Renal pelvis (tissue), 12 donors: ENCODE measurements at places on chromosomes 1 and 21.

- no peak for DNase-seq
Measured at GRCh38 chr1:21657456-21658190, 11.5 kb downstream of the RAP1GAP start.

GRCh38 chr1:26542771-26543451, 13.3 kb downstream of the RPS6KA1 start:
- DNase-seq = no peak

DNA sequence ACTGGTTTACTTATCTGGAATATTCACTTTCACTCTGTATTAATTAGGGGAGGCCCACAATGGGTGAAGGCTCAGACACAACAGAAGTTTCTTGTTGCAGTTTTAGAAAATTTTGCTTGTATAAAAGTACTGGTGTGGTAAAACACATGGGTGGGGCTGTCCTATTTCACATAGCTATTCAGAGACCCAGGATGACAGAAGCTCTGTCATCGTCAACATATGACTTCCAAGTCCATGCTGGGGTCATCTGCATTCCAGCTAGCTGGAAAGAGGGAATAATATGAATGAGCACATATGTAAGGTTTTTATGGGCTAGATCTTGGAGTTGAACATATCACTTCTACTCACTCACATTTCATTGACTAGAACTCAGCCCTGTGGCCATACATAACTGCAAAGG, 166.4 kb upstream of the KCTD3 start:
- no peak for DNase-seq

DNA sequence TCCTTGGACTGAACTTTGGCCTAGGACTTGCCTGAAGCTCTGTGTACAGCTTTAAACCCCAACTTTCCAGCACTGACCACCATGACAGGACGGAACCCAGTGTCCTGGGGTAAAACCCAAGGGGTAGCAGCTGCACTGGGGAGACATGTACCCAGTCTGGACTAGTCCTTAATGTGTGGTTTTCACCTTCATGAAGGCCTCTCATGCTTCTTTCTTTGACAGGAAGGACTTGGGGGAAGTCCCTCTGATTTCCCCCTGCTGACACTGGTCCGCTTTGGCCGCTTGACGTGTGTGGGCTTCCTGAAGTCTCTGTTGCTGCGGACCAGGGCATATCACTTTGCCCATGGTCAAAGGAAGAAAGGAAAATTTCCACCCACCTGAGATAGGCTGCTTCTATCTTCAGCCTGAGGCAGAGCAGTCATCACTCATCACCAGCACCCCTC, 66.3 kb upstream of the PRDX6 start:
- DNase-seq = no peak

GRCh38 chr1:67457247-67457646, 27.0 kb upstream of the SERBP1 start:
- no peak for DNase-seq

GRCh38 chr1:196063952-196064351, 544.3 kb downstream of the KCNT2 start:
- no peak for DNase-seq

DNA sequence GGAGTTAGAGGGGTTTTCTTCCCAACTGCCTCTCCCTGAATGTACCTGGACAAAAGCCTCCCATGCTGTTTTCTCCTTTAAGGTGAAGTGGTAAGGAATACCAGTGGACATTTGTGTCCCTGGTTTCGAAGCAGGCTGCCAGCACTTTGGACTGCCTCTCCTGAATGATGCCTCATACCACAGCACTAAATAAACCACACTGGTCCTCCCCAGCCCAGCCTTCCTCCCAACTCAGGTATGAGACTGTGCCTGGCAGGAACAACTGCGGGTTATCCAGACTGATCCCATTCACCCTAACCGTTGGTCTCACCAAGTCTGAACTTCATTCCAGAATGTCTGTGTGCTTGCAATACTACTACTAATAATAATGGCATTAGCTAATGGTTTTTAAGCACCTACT, 9.3 kb downstream of the COQ8A start:
- DNase-seq = no peak

DNA sequence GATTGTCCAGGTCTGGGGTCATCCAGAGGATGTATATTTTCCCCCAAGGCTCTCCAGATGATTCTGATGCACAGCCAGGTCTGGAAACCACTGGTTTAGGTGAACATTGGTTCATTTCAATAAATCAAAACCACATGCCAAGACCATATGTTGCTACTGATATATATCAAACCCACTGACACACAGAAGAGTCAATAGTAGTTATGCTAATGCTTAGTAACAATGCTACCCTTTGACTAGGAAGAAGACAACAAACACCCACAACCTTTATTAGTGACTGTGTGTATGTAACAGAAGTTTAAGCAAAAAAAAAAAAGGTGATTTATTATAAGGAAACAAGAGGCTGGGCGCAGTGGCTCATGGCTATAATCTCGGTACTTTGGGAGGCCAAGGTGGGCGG, 35.6 kb upstream of the POU2F1 start:
- DNase-seq = no peak

DNA sequence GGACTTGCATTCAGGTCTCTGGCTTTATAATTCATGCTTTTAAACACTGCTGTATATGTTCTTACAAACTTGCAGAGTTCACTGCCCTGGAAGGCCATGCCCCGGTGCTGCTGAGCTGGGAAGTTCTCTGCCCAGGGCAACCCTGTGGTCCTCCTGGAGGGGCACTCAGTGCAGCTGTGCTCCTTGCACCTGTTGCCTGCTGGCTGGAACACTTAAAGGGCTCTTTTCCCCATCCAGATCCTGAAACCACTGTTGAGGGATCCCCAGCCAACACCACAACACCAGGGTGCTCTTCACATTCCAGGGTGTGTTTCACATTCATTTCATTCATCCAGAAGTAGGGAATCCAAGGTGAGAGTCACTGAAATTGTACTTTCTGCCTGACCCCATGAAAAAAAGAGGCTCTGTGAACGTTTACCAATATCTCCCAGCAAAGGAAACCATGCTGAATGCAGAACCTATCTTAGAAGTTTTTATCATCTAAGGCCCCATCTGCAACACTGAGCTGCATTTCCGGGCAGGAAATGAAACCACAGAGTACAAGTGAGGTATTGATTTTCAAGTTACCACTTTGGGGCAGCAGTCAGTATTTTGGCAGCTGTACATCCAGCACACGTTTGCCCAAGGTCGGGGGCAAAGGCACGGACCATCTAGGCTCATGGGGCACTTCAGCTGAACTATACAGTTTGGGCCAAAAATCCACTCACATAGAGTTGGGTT, 16.4 kb upstream of the KIAA0040 start:
- DNase-seq = no peak

DNA sequence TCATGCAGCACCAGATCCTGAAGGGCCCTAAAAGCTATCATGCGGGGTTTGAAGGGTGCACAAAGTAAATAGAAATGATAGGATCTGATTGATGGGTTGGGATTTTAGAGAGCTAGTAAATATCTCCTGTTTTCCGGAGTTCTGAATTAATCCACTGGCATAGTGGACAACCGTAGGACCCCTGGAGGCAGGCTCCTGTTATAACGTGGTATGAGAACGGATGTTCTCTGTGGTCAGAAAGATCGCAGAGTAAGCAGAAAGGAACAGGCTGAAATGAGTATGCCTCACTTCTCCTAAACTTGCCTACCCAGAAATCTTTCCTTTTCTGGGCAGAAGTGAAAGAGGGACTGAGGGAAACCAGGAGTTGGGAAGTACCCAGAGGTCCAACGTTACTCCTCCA, 470.8 kb downstream of the AJAP1 start:
- no peak for DNase-seq

GRCh38 chr21:45827302-45827692, 154.3 kb upstream of the COL6A1 start:
- DNase-seq = no peak

- DNase-seq = no peak
Measured at GRCh38 chr1:43620956-43621355, 29.0 kb upstream of the KDM4A start.

- DNase-seq = no peak
Measured at GRCh38 chr1:3539707-3540425, 71.4 kb downstream of the MEGF6 start.
